ENCODE measurements at places on chromosomes 13 and 19.

- no peak for DNase-seq
These were observed 146.9 kb downstream of the DCLK1 start for GRCh38 chr13:35984287-35984686.

- no peak for DNase-seq
These were observed 68.7 kb downstream of the LIG4 start for GRCh38 chr13:108146642-108147041.

- DNase-seq = no peak
These were observed 245.2 kb downstream of the DLEU7 start for GRCh38 chr13:50598338-50598737.

- no peak for DNase-seq
These were observed 111.4 kb upstream of the FRY start for GRCh38 chr13:31919971-31920726.

DNA sequence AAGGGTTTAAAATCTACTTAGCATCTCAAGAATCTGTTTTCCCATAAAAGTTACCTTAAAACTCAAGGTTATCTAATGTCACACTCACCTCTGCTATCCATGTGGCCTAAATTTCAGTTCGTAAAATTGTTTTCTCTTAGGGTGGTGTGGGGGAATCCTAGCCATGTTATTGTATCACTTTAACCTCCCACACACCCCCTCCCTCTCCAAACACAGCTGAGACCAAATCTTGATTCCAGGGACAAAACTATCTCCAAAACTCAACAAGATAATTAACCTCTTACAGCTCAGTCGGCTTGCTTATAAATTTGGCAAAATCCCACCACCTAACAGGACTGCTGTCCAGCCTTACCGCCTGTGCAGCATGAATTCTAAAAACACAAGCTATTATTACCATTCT, 3.8 kb downstream of the CARS2 start:
- DNase-seq = no peak

DNA sequence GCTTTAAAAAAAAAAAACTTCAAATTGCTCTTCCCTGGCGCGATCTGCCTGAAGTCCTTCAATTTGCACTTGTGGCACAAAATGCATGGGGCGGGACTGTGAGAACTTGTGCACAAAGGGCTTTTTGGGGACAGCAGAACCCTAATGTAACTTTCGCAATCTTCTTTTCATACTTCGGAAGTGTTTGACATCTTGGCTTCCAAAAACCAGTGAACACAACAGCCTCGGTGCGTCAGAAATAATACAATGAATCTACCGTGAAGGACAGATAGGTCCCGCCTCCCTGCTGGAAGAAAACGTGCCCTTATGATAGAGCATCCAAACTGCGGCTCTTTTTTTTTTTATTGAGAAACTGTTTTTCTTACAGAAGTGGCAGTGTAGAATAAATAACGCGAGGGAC, 36.6 kb downstream of the KLF2 start:
- DNase-seq = no peak

DNA sequence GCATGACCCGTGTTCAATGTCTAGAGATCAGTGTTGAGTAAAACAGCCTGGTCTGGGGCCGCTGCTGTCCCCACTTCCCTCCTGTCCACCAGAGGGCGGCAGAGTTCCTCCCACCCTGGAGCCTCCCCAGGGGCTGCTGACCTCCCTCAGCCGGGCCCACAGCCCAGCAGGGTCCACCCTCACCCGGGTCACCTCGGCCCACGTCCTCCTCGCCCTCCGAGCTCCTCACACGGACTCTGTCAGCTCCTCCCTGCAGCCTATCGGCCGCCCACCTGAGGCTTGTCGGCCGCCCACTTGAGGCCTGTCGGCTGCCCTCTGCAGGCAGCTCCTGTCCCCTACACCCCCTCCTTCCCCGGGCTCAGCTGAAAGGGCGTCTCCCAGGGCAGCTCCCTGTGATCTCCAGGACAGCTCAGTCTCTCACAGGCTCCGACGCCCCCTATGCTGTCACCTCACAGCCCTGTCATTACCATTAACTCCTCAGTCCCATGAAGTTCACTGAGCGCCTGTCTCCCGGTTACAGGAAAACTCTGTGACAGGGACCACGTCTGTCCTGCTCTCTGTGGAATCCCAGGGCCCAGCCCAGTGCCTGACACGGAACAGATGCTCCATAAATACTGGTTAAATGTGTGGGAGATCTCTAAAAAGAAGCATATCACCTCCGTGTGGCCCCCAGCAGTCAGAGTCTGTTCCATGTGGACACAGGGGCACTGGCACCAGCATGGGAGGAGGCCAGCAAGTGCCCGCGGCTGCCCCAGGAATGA, 1.5 kb upstream of the CEACAM5 start:
- peak; percentile 51 for DNase-seq
